Ureter (tissue), 1 donor: ENCODE measurements at places on chromosomes 13 and 19.

- no peak for DNase-seq
Observed at GRCh38 chr13:49694446-49694845, 3.2 kb upstream of the EBPL start.

GRCh38 chr13:82833923-82834322, 1048.4 kb downstream of the SLITRK1 start:
- no peak for DNase-seq

DNA sequence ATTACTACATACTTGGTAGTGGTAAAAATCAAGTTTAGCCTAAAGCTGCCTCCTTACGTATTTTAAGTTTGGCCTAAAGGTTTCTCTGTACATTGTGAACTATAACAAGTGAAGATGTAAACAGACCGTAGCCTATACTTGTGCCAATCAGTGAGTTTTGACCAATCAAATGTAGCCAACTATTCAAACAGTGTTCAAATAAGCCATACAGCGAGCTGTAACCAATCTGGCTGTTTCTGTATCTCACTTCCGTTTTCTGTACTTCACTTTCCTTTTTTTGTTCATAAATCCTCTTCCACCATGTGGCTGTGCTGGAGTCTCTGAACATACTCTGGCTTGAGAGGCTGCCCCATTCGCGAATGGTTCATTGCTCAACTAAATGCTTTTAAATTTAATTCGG, 2504.6 kb downstream of the PCDH9 start:
- no peak for DNase-seq

- no peak for DNase-seq
Observed at GRCh38 chr19:18149596-18149975, 3.4 kb upstream of the PIK3R2 start.

DNA sequence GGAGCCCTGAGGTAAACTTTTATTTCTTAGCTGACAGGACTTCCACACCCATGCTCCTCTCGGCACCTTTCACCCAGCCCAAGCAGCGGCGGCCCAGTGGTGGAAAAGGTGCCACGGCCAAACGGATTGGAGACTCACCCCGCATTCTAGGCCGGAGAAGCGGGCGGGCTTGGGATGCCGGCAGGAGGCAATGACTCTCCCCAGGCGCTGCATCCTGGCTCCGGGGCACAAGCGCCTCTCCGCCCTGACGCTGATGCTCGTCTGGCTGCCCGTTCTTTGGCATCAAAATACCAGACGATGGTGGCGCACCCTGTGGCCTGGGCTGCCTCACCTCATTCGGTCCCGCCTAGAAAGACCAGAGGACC, 6.7 kb upstream of the ZNF606 start:
- no peak for DNase-seq

GRCh38 chr19:45564131-45564780, 20.3 kb downstream of the OPA3 start:
- DNase-seq = no peak

DNA sequence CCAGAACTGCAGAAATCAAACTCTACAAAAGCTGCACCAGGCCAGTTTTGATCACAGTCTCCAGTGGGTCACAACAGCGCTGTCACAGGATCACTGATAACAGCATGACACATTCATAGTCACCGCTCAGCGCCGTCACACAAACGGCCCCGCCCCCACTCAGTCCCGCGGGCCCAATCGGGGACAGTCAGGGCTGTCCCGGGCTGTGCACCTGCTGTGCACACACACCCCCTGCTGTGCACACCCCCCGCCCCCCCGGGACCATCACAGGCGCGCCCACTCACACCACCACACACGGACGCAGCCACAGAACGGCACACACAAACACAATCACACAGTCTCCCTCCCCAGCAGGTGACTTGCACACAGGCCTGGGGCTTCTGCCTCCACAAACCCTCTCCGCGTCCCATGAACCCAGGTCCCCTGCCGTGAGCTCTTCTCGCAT, 435 bp upstream of the ZNF382 start:
- DNase-seq = peak; percentile 54

GRCh38 chr13:57877601-57878000, 246.1 kb downstream of the PCDH17 start:
- no peak for DNase-seq
